ENCODE measurements at places on chromosomes 11 and 22.

DNA sequence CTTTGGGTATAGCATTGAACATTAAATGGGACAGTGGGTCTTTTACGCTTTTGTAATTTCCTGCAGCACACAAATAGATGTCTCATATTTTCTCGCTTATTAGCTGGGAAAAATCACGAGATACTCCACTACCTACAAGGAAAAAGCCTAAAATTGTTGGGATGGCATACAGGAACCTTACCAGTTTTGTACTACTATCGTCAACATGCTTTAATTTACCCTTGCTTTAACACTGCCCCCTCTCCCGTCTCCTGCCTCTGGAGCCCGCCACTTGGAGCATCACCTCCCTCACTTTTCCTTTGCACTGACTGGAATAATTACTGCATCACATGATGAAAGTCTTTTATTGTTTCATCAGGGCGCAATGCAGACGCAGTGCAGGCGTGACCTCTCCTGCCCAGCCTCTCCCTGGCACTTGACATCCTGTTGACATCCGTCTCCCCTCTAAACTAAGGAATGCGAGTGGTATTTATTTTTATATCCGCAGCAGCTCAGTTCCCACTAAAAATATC is 1.0 kb upstream of the FNBP4 start:
- peak; percentile 72 for DNase-seq

DNA sequence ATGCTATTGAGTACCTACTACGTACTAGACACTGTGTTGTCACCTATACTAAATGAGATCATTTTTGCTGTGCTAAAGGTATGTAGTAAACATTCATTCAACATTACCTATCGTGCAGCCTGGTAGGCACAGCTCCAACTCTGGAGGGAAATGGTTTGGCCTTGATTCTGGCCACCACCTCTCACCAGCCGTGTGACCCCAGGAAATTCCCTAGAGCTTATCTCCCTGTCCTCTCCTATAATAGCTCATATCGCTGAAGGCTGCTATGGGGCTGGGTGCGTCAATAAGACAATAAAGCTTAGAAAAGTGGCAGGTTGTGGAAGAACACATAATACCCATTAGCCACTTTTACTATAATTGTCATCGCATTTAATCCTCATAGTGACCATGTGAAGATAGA is 107.5 kb downstream of the MYO18B start:
- DNase-seq: peak; percentile 13

- DNase-seq: no peak
Measured at GRCh38 chr11:133784359-133784758, 61.0 kb downstream of the SPATA19 start.

- DNase-seq: peak; percentile 52
Measured at GRCh38 chr11:115965767-115966504, 461.7 kb upstream of the CADM1 start.

DNA sequence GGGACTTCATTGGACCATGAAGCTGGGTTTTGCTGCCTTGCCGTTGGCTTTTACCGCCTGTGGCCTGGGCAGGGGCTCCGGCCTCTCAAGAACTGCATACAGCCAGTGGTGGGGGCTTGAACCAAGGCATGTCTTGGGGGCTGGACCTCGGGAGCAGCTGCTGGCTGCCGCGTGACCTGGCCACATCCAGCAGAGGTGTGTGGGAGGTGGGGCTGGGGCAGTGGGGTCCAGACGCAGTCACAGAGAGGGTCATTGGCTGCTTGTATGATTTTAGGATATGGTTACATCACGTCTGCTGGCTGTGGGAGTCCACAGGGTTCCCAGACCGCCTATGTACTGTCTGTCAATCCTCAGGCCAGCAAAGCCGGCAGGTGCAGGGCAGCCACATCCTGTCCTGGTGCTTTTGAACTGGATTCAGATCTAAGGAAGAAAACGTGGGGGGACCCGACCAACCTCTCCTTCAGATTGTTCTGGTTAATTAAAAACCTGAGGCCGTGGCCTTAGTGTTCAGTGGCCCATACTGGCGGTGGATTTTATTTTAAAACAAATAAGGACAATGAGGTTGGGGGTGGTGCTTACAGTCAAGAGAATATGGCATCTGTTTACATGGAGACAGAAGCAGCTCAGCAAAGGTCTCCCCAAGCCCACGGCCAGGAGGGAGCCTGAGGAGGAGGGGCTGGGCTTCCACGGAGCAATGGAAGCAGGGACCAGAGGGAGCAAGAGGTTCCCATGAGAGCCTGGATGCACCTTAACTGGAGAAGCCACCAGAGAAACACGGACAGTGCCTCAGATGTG is 426.0 kb downstream of the TBC1D22A start:
- no peak for DNase-seq

- DNase-seq: no peak
Measured at GRCh38 chr11:44812971-44813370, 86.2 kb downstream of the TSPAN18 start.

GRCh38 chr11:123903932-123904331 is 2.0 kb downstream of the OR8D4 start:
- DNase-seq: no peak

- DNase-seq: no peak
Measured at GRCh38 chr11:44128729-44129128, 33.3 kb downstream of the EXT2 start.

DNA sequence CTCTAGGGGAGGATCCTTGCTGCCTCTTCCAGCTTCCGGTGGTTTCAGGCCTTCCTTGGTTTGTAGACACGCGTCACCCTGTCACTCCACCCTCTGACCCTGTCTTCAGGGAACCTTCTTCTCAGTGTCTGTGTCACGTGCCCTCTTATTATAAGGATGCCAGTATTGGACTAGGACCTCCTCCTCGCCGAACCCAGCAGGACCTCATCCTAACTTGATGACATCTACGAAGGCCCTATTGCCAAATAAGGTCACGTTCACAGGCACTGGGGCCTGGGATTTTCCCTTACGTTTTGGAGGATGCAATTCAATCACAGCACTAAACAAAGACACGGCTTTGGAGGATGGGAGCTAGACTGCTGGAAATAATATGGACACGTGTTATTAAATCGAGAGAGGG is 408.7 kb downstream of the BRD1 start:
- DNase-seq: no peak

GRCh38 chr11:9250139-9250582 is 15.0 kb downstream of the DENND5A start:
- no peak for DNase-seq

DNA sequence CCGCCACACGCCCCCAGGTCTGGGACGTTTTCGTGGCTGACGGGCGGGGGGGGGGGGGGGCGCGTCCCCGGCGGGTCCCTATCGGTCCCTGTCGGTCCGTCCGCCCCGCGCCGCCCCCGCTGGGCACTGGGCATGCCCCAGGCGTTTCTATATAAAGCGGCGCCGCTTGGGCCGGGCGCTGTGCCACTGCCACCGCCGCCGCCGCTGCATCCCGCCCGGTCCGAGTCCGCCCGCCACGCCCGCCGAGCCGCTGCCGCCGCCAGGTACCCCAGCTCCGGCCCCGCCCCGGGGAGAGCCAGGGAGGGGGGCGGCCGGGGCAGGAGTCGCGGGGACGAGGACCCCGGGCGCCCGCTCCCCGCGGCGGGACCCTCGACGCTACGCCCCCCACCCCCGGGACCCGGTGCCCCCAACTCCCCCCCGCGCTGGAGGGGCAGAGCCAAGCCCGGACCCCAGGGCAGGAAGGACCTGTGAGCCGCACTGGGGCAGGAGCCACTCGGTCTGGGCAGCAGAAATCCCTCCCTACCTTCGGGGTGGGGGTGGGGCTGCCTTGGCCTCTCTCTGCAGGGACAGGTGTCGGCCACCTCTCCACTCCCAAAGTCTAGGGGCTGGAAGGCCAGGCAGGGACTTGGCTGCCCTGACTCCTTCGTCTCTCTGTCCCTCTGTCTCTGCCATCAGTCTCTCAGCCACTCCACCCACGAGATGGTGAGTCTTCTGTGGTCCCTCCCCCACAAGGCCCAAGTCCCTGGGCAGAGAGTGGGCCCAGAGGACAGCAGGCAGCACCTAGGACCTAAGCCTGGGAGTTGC is at the start of gene CARNS1:
CARNS1 (plus strand) TSS at position 178 of the 804 bp plus-strand sequence; CDS start at position 700, 522 bp downstream.
- no peak for DNase-seq

- DNase-seq: no peak
Measured at GRCh38 chr11:20226933-20227332, 66.7 kb upstream of the DBX1 start.

DNA sequence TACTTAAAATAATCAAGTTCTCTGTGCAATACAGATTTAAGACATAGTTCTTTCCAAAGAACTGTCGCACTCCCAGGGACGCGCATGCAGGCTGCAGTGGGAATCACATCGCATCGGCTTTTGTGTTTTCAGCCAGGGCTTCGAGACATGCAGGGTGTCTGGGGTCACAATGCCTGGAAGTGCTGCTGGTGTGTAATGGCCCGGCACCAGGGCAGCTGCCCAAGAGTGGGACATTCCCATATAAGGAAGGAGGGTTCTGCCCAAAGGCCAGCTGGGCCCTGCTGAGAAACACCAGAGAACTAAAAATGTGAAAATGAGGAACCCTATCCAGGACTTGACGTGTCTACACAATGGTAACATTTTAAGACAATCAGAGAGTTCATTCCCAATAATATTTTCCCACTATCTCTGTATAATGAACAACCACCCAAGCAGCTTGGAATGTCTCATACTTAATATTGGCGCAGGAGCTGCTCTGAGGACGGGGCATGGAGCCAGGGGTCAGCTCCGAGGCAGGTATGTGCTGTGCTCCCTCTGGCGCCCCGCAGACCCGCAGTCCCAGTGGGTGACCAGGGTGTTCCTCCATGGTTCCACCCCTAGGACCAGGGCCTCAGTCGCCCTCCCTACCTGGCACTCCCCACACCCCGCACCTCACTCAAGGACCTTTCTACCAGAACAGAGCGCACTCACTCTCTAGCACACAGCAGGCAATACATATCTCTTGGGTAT is 11.3 kb downstream of the MCAT start:
- DNase-seq: no peak

- DNase-seq: no peak
Measured at GRCh38 chr11:117010808-117011540, 87.3 kb downstream of the SIK3 start.

GRCh38 chr22:36029406-36029755 is 757 bp upstream of the RBFOX2 start:
- DNase-seq: no peak

- no peak for DNase-seq
Measured at GRCh38 chr11:125750629-125751028, 4.5 kb downstream of the PATE1 start.

GRCh38 chr11:9399466-9399865 is 15.0 kb downstream of the IPO7 start:
- DNase-seq: no peak

GRCh38 chr11:102194257-102194656 is 84.0 kb downstream of the YAP1 start:
- DNase-seq: no peak

GRCh38 chr11:7056828-7057513 is 31.8 kb upstream of the RBMXL2 start:
- DNase-seq: no peak

DNA sequence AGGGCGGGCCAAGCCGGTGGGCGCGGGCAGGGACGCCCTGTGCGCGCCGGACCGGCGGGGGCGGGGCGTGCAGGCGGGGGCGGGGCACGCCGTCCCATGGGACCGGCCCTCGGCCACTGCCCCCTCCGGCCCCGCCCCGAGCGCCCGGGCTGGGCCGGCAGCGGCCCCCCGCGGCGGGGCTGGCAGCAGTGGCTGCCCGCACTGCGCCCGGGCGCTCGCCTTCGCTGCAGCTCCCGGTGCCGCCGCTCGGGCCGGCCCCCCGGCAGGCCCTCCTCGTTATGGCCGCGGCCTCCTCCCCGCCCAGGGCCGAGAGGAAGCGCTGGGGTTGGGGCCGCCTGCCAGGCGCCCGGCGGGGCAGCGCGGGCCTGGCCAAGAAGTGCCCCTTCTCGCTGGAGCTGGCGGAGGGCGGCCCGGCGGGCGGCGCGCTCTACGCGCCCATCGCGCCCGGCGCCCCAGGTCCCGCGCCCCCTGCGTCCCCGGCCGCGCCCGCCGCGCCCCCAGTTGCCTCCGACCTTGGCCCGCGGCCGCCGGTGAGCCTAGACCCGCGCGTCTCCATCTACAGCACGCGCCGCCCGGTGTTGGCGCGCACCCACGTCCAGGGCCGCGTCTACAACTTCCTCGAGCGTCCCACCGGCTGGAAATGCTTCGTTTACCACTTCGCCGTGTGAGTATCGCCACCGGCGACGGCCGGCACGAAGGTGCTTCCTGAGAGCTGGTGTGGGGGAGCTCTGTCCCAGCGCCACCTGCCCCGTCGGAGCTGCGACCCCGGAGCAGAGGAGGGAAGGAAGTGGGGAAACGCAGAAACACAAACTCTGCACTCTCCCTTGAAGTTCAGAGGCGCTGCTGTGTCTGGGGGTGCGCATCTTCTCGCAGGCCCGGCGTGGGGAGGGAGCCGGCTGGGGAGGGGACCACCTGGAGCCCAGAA is at the start of gene KCNQ1:
KCNQ1 (plus strand) TSS at position 188 of the 925 bp plus-strand sequence; CDS start at position 279, 91 bp downstream.
- DNase-seq: no peak

DNA sequence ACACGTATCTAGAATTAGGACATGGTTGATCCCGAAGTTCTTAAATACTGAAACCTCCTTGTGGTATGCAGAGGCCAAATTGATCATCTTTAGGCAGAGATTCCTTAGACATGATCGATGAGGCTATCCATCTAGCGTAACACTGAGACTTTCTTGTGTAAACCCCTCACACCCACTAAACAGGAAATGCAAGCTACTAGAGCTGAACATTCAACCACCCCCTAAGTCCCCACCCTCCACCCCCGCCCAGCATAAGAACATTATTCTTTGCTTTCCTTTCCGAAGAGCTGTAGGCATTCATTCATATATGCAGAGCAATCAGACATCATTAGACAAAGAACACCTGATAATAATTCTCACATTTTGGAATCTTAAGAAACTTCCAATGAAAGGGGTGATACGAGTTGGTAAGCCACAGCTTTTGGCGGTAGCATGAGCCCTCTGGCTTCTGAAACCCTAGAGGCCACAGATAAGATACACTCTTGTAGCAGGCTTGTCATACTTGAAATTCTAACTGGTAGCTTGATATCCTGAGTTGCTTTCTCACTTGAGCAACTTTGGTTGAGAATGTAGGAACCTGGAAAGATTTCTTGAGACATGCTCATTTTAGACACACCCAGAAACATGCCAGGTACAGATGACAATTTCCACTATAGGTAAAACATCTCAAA is 42.2 kb downstream of the FLI1 start:
- DNase-seq: no peak

- peak; percentile 83 for DNase-seq
Measured at GRCh38 chr11:45110562-45110961, 35.9 kb upstream of the PRDM11 start.

DNA sequence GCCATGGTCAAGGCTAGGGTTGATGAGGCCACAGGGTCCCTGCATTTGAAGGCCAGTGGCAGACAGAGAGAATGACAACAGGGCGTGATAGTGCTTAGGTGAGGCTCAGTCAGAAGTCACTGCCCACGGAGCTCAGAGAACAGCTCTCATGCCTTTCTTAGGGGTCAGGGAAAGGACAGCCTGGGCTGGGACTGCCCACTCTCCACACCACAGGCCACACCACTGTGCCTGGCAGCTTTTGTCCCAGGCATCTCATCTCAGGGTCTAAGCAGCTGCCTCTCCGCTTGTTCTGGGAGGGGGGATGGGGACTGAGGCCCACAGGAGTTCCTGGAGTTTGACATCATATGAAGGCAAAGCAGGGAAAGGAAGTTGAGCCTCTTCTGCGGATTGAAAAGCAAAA is 150.2 kb upstream of the B3GAT1 start:
- peak; percentile 48 for DNase-seq

GRCh38 chr11:68601147-68601546 is 83.2 kb upstream of the GAL start:
- no peak for DNase-seq

- no peak for DNase-seq
Measured at GRCh38 chr22:43723816-43724215, 88.3 kb downstream of the EFCAB6 start.

All from retina (tissue), 1 donor.